ENCODE measurements at places on chromosomes 6 and 20.
A peak's percentile ranks its signal among the peaks of the same experiment; 100 is the strongest.

DNA sequence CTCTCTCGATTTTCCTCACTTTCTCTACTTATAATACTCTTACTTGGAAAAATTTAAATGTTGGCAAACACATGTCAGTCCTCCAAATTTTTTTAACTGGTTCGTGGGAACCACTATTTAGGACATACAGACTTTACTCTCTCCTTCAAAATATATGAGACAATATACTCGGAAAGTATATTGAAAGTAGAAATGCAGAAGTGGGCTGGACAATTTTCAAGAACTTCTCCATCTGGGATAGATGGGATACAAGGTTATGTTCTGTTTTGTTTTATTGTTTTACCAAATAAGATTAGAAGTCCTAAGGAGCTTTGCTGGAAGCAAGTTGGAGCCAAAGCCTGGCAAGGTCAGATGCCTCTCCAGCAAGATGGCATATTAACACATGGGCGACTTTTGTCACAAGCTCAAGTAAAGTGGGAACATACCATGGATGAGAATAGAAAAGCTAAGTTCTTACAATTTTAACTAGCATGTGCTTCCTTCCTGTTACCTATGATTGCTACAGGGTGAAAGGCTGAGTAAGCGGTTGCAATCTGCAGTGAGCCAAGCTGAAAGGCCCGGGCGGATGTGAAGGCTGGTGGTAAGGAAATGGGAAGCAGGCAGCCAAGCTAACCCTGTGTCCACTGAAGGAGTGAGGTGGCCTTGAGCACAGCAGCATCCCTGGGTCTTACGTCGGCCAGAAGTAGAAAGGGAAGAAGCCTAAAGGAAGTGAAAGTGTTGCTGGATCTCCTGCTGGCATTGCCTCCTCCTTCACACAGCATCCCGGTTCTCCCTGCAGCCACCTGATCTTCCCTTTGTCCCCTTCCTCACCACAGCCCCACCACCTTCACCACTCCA is 7.1 kb downstream of the MAP3K5 start:
- peak; percentile 35 for DNase-seq

GRCh38 chr6:25278261-25278913 is 787 bp upstream of the CARMIL1 start:
- peak; percentile 8 for DNase-seq

- DNase-seq = no peak
Observed at GRCh38 chr20:41664584-41664983, 46.4 kb upstream of the CHD6 start.

DNA sequence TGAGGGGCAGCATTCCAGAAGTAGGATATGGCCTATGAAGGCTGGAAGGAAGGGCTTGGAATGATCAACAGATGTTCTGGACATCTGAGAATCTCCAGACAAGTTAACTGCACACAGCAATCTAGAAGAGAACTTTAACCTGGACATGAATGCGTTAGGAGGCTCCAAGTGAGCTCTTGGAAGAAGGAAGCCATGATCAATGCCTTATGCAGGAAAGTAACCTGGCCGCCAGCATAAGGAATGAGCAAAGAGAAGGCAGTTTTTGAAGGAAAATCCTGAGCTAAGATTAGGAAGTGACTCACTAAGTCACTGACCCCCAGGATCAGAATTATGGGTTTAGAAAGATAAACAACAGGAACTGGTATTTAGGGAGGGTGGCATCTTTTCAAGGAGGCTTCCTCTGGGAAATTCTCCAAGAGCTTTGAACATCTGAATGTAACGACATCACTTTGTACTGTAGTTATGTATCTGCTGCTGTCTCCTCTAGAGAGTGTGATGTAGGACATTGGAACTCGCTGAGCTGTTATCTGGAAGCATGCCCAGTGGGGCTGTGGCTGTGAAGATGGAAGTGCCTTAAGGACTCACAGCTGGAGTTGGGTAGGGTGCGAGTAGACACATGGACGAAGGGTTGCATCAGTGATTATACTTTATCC is 236.8 kb downstream of the PACRG start:
- no peak for DNase-seq

GRCh38 chr20:9059931-9060330 is 9.0 kb upstream of the PLCB4 start:
- no peak for DNase-seq

- no peak for DNase-seq
Observed at GRCh38 chr6:141491684-141492083, 641.0 kb upstream of the GJE1 start.

DNA sequence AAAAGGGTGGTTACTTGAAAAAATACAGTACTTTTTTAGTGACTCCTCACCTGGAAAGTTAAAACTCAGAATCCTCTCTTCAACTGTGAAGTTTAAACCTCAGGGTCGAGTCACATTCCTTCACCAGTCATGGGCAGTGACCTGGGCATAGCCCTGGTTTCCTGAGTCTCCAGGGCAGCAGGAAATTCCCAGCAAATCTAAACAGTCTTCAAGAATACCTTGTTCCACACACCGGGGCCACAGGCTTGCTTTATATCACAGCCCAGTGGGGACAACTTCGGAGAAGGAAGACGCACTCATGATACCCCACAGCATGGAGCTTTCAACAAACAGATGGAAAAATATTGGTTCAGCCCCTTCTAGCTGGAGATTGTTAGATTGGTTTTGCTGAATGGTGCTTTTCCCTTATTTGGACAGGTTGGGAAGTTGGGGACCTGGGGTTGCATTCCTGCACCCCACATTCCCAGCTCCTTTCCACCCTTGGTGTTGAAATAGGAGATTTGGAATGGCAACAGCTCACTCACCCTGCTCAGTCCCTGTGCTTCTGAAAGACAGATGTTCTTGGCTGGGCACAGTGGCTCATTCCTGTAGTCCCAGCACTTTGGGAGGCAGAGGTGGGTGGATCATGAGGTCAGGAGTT is 113.0 kb upstream of the TMEM170B start:
- DNase-seq = no peak

DNA sequence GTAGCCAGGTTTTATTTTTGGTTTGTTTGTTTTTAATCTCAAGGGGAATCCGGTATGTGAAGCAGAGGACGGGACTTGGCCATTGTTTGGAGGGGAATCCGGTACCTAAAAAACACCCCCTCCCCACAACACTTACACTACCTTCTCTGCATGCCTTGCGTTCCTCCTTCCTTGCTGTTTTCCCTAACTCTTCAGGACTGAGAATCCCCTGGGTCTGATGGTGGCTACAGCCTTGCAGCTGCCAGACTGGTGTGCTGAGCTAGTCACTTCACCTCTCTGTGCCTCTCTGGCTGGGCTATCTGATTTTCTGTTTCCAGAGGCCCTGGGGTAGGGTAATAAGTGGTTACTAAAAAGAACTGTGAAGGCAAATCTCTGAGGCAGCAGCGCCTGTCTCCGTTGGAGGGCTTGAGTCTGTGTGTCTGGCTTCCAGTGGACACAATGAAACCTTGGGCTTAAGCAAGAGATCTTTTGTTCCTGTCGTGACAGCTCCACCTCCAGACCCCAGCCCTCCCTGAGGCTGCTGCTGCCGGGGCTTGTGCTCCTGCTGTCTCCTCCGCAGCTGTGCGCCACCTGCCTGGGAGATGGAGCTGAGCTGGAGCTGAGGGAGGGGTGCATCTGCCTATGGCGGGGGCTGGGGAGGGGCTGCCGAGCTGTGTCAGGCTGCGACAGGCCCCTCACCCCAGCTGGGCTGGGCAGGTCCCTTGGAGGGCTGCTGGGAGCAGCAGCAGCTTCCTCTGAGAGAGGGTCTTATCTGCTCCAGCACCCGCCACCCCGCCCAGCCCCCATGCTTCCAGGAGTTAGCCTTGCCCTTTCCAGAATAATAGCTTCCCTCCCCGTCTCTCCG is 65.8 kb upstream of the CCDC167 start:
- DNase-seq = no peak

GRCh38 chr6:113287396-113287795 is 569.7 kb upstream of the MARCKS start:
- no peak for DNase-seq

- no peak for DNase-seq
Observed at GRCh38 chr6:127547215-127547614, 28.1 kb upstream of the MTCL3 start.
